ENCODE measurements at places on chromosomes 1 and 21. TPM values are rescaled to one million over a fixed set of nuclear protein-coding genes. Genes with fewer than 3 reads are reported as not detected.

The C21orf58 gene
- 28.4 TPM for total RNA-seq

The KIF1B gene
- total RNA-seq = 19.3 TPM

The HCRTR1 gene
- not detected for total RNA-seq

The C4BPA gene
- total RNA-seq = not detected
